Right renal cortex interstitium (tissue), 3 donors: ENCODE measurements at places on chromosomes 2 and 18. TPM values are rescaled to one million over a fixed set of nuclear protein-coding genes. Genes with fewer than 3 reads are reported as not detected.

Gene MTX2
- polyA plus RNA-seq, result 106 TPM

Gene CD302
- 14.0 TPM for polyA plus RNA-seq

Gene COL3A1
- 1,011 TPM for polyA plus RNA-seq

Gene SULT1C4
- polyA plus RNA-seq, result 41.4 TPM

Gene PLCL1
- 19.4 TPM for polyA plus RNA-seq

Gene SERPINB2
- polyA plus RNA-seq, result 0.06 TPM

Gene STON1
- 32.2 TPM for polyA plus RNA-seq

Gene HTR2B
- polyA plus RNA-seq, result 25.3 TPM

Gene LHCGR
- polyA plus RNA-seq, result 0.22 TPM

Gene PJVK
- polyA plus RNA-seq, result 8.8 TPM

Gene ITGB6
- 20.6 TPM for polyA plus RNA-seq

Gene DSC1
- 2.0 TPM for polyA plus RNA-seq

Gene SETBP1
- polyA plus RNA-seq, result 30.1 TPM

Gene ALK
- polyA plus RNA-seq, result 0.31 TPM

Gene NAPG
- 18.8 TPM for polyA plus RNA-seq

Gene GALNT13
- 3.0 TPM for polyA plus RNA-seq

Gene AQP12B
- polyA plus RNA-seq, result 0.14 TPM

Gene MC4R
- polyA plus RNA-seq, result 0.18 TPM

Gene FNDC4
- 8.2 TPM for polyA plus RNA-seq

Gene NDC80
- 24.5 TPM for polyA plus RNA-seq

Gene NEURL3
- 4.5 TPM for polyA plus RNA-seq

Gene IL36RN
- polyA plus RNA-seq, result not detected

Gene EIF2AK3
- polyA plus RNA-seq, result 32.4 TPM

Gene UGT1A8
- not detected for polyA plus RNA-seq

Gene IRS1
- polyA plus RNA-seq, result 10.5 TPM

Gene CD226
- polyA plus RNA-seq, result 2.5 TPM

Gene FAM228A
- 1.1 TPM for polyA plus RNA-seq

Gene GPC1
- 26.5 TPM for polyA plus RNA-seq

Gene CDK15
- polyA plus RNA-seq, result 0.91 TPM

Gene RNMT
- 57.3 TPM for polyA plus RNA-seq

Gene CAPN14
- 0.06 TPM for polyA plus RNA-seq

Gene DES
- 10.1 TPM for polyA plus RNA-seq

Gene CHRNA1
- 2.7 TPM for polyA plus RNA-seq

Gene TRIM54
- polyA plus RNA-seq, result 3.9 TPM

Gene TCF23
- polyA plus RNA-seq, result 0.62 TPM

Gene CD28
- 2.3 TPM for polyA plus RNA-seq

Gene GREB1L
- polyA plus RNA-seq, result 2.3 TPM

Gene GALNT1
- polyA plus RNA-seq, result 69.3 TPM

Gene VWA3B
- polyA plus RNA-seq, result 0.54 TPM

Gene C2orf80
- polyA plus RNA-seq, result 0.44 TPM

Gene CHST9
- polyA plus RNA-seq, result 6.2 TPM

Gene FOXI3
- 0.13 TPM for polyA plus RNA-seq

Gene PLCD4
- polyA plus RNA-seq, result 8.8 TPM

Gene CD8B2
- polyA plus RNA-seq, result 0.18 TPM

Gene MROH2A
- polyA plus RNA-seq, result 0.16 TPM

Gene SPAG16
- 76.2 TPM for polyA plus RNA-seq

Gene MPPE1
- polyA plus RNA-seq, result 38.4 TPM

Gene FAM161A
- polyA plus RNA-seq, result 16.7 TPM

Gene CNGA3
- not detected for polyA plus RNA-seq

Gene LRRC30
- 0.22 TPM for polyA plus RNA-seq

Gene TUBA3E
- polyA plus RNA-seq, result not detected

Gene ATIC
- 152 TPM for polyA plus RNA-seq

Gene TRPM8
- polyA plus RNA-seq, result 0.08 TPM

Gene DNAJC5G
- 0.47 TPM for polyA plus RNA-seq

Gene POTEI
- 0.14 TPM for polyA plus RNA-seq
